ENCODE measurements at places on chromosomes 3 and 15.

GRCh38 chr3:126613479-126614188 lies 41.3 kb downstream of the TXNRD3 start:
- H3K27me3 ChIP-seq = no peaks in the 10 kb centered on the region
- H3K36me3 ChIP-seq = peaks cover 25% of the 10 kb centered on the region
- DNase-seq = no peak
- no peak overlapping the region for H3K4me3 ChIP-seq
- no peak overlapping the region for H3K27ac ChIP-seq

- no peak for DNase-seq
- no peak overlapping the region for H3K27ac ChIP-seq
- no peaks in the 10 kb centered on the region for H3K27me3 ChIP-seq
- no peak overlapping the region for H3K4me3 ChIP-seq
- no peaks in the 10 kb centered on the region for H3K36me3 ChIP-seq
These were observed 29.1 kb upstream of the RASA2 start for GRCh38 chr3:141457624-141458236.

DNA sequence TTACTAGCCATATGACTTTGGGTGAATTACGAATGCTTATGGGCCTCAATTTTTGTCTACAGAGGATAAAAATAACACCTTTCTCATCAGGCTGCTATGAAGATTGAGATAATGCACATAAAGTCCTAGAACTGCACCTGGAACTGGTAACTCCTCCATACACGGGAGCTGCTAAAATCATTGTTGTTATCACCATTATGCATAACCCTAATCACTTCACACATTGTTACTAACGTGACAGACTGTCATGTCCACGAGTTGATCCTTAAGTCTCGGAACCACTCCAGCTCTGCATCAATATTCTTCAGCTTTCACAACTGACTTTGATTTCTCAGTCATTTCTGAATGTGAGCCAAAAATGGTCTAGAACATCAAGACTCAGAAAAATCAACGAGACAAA lies 64.1 kb downstream of the RFTN1 start:
- peaks cover 12% of the 10 kb centered on the region for H3K4me1 ChIP-seq
- no peaks in the 10 kb centered on the region for H3K36me3 ChIP-seq
- peak overlapping the region; percentile 51 for H3K27ac ChIP-seq
- H3K4me3 ChIP-seq = no peak overlapping the region
- no peaks in the 10 kb centered on the region for H3K27me3 ChIP-seq

- H3K27ac ChIP-seq = no peak overlapping the region
- no peak overlapping the region for H3K4me3 ChIP-seq
- no peaks in the 10 kb centered on the region for H3K27me3 ChIP-seq
- DNase-seq = no peak
- peaks cover 52% of the 10 kb centered on the region for H3K4me1 ChIP-seq
These were observed 15.8 kb downstream of the TCF12 start for GRCh38 chr15:56934269-56934668.

GRCh38 chr15:29550834-29551465 lies 271.3 kb downstream of the TJP1 start:
- no peaks in the 10 kb centered on the region for H3K4me1 ChIP-seq
- no peak for DNase-seq
- H3K27ac ChIP-seq = no peak overlapping the region
- no peak overlapping the region for H3K4me3 ChIP-seq
- no peaks in the 10 kb centered on the region for H3K27me3 ChIP-seq

- peaks cover 66% of the 10 kb centered on the region for H3K36me3 ChIP-seq
- H3K4me3 ChIP-seq = no peak overlapping the region
- no peak for DNase-seq
- H3K27ac ChIP-seq = no peak overlapping the region
- no peaks in the 10 kb centered on the region for H3K27me3 ChIP-seq
These were observed 24.3 kb downstream of the MRPS25 start for GRCh38 chr3:15040844-15041243.

DNA sequence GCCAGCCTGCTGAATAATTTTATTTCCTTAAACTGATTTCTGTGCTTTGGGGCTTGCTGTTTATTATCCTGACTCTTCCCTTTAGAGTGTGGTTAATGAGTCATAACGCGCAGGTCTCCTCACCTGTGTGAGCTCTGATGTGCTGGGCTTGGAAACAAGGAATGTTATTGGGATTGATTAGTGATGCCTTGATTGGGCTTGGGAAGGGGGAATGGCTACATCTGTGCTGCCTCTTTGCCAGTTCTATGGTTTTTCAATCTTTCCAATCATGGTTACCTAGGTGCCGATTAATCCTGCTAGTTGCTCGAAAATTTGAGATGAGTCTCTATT lies 161.0 kb downstream of the THSD4 start:
- no peak overlapping the region for H3K27ac ChIP-seq
- H3K36me3 ChIP-seq = no peaks in the 10 kb centered on the region

- no peak overlapping the region for H3K27ac ChIP-seq
- no peak for DNase-seq
- no peaks in the 10 kb centered on the region for H3K27me3 ChIP-seq
- no peaks in the 10 kb centered on the region for H3K36me3 ChIP-seq
These were observed 60.5 kb downstream of the MYRIP start for GRCh38 chr3:39869890-39870289.

- no peak for DNase-seq
- peaks cover 45% of the 10 kb centered on the region for H3K4me1 ChIP-seq
- no peak overlapping the region for H3K27ac ChIP-seq
- H3K4me3 ChIP-seq = no peak overlapping the region
These were observed 468.1 kb downstream of the SHQ1 start for GRCh38 chr3:72380193-72380592.

GRCh38 chr3:197298945-197299854 lies 788 bp upstream of the DLG1 start:
- H3K4me3 ChIP-seq = peak overlapping the region; percentile 90
- no peaks in the 10 kb centered on the region for H3K27me3 ChIP-seq
- DNase-seq = peak; percentile 26
- H3K27ac ChIP-seq = no peak overlapping the region

DNA sequence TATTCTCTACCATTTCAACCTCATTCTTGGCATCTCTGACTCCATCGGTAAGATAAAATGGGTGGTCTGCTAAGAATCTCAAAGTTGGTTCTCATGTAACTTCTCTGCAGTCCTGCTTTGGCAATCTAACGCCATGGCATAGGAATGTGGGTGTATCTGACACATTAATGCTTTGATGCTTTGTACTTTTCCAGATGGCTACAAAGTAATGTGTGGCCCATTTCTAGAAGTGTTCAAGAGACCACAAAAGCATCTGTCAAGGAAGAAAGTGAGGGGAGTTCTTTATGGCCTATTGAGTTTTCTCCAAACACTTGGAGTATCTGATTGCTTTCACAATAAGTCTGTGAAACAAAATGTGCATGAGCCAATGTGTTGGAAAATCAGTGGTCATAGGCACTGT lies 339.9 kb upstream of the TGFBR2 start:
- H3K4me3 ChIP-seq = no peak overlapping the region
- H3K27me3 ChIP-seq = no peaks in the 10 kb centered on the region
- no peak overlapping the region for H3K27ac ChIP-seq
- H3K36me3 ChIP-seq = no peaks in the 10 kb centered on the region

DNA sequence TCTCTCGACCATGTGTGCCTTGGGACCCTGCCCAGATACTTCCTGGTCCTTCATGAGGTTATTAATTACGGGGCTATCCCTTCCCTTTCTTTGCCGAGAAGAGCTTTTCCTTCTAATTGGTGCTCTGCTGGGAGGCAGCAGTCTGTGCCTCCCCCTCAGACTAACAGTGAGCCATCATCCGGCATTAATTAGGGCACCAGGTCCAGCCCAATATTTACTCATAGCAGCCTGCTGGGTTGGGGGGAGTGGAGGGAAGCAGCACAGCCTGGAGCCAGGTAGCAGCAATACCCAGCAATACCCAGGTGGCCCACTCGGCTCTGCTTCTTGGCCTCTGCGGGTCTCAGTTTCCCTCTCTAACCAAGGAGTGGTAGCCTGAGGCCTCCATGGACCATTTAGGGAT lies 20.1 kb downstream of the CACNA2D2 start:
- H3K27me3 ChIP-seq = no peaks in the 10 kb centered on the region
- H3K36me3 ChIP-seq = no peaks in the 10 kb centered on the region
- H3K27ac ChIP-seq = no peak overlapping the region

DNA sequence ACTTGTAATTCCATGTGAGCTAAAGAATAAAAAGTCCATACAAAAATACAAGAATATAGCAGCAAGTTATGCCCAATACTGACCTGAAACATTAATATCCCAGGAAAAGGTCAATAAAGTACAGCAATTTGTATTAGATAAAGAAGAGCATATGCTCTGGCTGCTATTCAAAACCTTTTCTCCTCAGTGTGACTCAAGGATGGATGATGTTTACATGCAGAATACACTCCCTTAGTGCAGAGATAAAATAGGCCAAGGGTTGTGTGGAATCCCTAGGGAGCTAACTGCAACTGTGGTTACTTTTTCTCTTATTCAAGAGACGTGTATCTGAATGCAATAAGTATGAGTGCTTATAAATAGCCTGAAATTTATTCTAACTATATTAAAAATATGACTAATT lies 78.7 kb downstream of the SLC9A9 start:
- no peaks in the 10 kb centered on the region for H3K36me3 ChIP-seq
- no peaks in the 10 kb centered on the region for H3K27me3 ChIP-seq
- no peak for DNase-seq
- no peak overlapping the region for H3K4me3 ChIP-seq
- no peaks in the 10 kb centered on the region for H3K4me1 ChIP-seq

DNA sequence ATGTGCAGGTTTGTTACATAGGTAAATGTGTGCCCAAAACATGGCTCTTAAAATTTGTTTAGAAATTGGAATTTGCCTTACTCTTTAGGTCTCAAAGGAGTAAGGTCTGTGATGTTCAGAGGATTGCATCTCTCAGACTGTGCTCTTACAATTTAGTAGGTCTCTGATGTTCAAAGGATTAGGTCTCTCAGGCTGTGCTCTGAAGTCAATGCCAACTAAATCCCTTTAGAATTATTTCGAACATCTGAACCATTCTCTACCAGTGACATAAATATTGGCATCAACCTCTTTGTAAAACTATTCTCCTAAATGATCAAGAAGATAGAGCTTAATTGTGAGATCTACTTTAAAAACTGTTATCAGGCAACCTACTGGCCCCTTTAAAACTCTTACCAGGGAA lies at the start of gene OR5K1:
OR5K1 (plus strand) TSS at position 301 of the 400 bp plus-strand sequence. CDS start 6,376 bp downstream, outside the sequence.
- no peak within 1 kb of the TSS for H3K27ac ChIP-seq
- no peak within 1 kb of the TSS for H3K4me3 ChIP-seq
- no peak for DNase-seq
- no peaks in the 10 kb centered on the region for H3K36me3 ChIP-seq
- no peaks in the 10 kb centered on the region for H3K4me1 ChIP-seq

GRCh38 chr3:174253940-174254339 lies 605.2 kb upstream of the NAALADL2 start:
- H3K4me3 ChIP-seq = no peak overlapping the region
- H3K4me1 ChIP-seq = no peaks in the 10 kb centered on the region
- no peaks in the 10 kb centered on the region for H3K27me3 ChIP-seq
- H3K36me3 ChIP-seq = no peaks in the 10 kb centered on the region

DNA sequence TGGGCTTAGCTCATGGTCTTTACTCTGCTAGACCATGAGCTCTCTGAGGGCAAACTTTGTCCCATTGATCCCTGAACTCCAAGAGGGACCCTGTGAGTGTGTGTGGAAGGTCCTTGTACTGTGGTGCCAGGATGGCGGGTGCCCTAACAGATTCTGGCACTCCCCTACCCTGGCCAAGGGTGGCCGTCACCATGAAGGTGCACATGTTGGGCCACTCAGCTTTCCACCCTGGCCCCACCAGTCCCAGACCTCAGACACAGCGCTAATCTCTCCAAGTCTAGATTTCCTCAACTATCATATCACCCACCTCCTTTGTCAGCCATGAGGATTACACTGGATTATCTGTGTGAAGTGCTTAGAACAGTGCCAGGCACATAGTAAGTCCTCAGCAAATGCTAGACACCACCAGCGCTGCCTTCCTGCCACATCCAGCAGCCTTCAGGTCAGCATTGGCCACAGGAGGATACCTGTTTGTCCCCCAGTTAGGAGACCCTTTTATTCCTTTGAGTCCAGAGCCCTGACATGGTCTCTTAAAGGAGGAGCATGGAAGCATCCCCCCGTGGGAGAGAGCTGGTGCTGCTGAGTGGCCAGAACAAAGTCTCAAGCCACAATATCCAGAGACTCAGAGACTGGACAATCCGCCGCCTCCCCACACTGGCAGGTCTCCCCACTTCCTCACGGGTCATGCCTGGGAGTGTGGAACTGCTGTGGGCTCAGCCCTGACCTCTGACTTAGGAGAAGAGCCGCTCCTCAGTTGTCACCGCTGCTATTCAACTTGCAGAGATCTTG lies 44.5 kb upstream of the SLCO2A1 start:
- no peak for DNase-seq
- H3K4me3 ChIP-seq = no peak overlapping the region
- H3K4me1 ChIP-seq = peaks cover 10% of the 10 kb centered on the region
- H3K27me3 ChIP-seq = peaks cover 3% of the 10 kb centered on the region
- no peaks in the 10 kb centered on the region for H3K36me3 ChIP-seq

DNA sequence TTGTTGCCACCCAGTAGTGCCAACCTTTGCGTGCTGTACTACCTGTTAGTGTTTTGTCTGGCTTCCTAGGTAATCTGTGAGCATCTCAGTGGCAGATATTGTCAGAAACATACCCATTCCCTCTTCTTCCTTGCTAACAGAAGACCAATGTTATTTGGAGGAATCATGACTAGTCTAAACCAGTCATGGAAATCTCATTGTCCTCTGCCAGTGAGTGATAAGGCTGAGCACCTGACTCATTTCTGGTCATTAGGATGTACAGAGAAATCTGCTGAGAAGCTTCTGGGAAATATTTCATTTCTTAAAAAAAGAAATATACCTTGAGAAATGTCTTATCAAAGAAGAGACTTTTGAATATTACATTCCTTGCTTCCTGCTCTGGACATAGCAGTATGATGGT lies 70.1 kb upstream of the CDV3 start:
- no peaks in the 10 kb centered on the region for H3K4me1 ChIP-seq
- no peak for DNase-seq
- H3K36me3 ChIP-seq = no peaks in the 10 kb centered on the region

GRCh38 chr3:3689601-3690375 lies 109.4 kb upstream of the LRRN1 start:
- no peak overlapping the region for H3K27ac ChIP-seq
- H3K4me1 ChIP-seq = no peaks in the 10 kb centered on the region
- no peak for DNase-seq
- no peaks in the 10 kb centered on the region for H3K27me3 ChIP-seq

GRCh38 chr3:33937628-33938027 lies 139.2 kb downstream of the PDCD6IP start:
- DNase-seq = no peak
- H3K4me3 ChIP-seq = no peak overlapping the region
- no peaks in the 10 kb centered on the region for H3K4me1 ChIP-seq

GRCh38 chr3:61008998-61009380 lies 242.3 kb downstream of the FHIT start:
- no peaks in the 10 kb centered on the region for H3K4me1 ChIP-seq
- DNase-seq = peak; percentile 10
- H3K27ac ChIP-seq = no peak overlapping the region
- H3K4me3 ChIP-seq = no peak overlapping the region
- no peaks in the 10 kb centered on the region for H3K36me3 ChIP-seq
